ENCODE measurements at places on chromosomes 12 and 14.

DNA sequence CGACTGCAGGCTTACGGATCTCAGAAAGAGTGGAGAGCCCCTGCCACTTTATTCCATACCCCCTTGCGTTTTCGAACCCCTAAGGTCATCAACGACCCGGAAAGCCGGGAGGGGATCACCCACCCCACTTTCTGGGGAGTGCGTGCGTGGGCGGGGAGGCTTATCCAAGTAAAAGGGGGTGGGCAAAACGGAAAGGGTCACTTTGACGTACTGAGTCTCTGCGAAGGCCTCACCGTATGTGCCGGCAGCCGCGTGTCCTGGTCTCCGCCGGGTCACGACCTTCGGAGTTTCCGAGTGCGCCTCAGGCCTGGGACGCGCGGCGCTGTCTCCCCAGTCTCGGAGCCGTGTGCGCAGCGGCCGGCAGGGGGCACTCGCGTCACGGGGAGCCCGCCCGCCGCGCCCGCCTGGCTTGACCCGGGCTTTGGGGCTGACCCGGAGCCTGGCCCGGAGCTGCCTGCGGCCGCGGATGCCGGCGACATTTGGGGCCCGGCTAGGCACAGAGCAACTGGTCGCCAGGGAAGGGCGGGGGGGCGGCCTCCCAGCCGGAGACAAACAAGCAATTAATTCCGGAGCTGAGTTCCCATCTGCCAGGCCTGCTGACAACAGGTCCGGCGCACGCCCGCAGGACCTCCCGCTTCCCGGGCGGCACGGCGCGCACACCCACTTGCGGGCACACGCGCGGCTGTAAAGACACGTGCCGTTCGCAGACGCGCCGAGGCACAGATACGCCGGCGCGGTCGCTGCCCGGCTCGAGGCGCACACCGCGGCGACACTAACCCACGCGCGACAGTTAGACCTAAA is 890 bp upstream of the KIF26A start:
- no peak for DNase-seq

GRCh38 chr14:69353168-69353567 is 44.9 kb downstream of the ERH start:
- no peak for DNase-seq

DNA sequence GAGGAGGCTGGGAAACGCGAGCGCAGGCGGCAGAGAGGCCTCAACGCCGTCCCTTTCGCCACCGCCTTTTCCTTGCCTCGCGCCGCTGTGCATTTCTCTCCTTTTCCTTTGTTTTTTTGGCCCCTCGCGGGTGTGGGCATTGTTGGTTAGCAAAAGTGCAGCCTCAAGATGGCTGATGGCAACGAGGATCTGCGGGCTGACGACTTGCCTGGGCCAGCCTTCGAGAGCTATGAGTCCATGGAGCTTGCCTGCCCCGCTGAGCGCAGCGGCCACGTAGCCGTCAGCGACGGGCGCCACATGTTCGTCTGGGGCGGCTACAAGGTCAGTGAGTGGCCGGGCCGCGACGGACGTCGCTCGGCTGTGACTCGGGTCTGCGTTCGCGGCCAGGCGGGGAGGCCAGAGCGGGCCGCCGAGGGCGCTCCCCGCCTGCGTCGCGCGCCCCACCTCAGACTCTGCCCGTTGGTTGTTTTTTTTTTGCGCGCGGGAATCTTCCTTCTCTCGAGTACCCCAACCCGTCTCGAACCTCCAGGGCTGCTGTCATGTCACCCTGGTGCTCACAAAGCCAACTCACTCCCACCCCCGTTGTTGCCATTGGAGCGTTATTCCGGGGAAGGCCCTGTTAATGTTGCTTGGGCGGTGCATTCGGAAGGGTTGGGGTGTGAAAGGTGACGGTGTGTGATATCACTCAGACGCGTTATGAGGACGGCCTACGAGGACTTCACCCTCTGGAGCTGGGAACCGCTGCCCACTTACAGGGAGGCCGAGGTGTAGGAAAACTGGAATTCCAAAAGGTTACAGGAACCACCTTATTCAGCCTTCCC is 558 bp downstream of the KLHDC2 start:
- DNase-seq: no peak

GRCh38 chr14:91175291-91176201 is 61.7 kb downstream of the DGLUCY start:
- DNase-seq: no peak

DNA sequence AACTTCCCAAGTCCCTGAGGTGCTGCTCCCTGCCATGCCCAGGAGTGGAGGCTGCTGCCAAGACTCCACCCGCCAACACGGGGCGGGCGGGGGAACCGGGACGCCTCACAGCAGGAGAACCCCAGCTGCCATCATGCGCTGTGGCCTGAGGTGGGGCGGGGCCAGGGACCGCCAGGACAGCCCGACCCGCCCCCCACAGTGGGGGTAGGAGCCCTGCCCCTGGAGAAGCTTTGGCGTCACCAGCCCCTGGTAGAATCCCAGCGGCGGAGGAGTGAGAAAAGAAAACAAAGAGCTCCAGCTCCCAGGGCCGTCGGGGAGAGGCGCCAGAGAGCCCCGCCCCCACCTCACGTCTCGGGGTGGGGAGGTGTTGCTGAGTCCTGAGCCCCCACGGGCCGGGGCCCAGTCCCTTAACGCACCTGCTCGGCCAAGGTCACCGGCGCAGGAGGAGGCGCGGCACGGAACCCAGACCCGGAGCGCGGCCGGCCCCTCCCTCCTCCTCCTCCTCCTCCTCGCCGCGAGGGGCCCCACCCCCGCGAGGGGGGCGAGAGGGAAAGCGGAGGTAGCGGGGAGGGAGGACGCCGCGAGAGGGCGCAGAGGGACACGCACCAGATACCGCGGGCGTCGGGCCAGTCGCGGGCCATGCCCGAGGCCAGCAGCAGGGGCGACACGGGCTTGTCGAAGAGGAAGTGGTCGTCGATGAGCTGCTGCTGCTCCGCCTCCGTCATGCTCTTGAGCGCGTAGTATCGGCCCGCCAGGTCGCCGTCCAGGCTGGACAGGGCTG is 1.8 kb downstream of the CKB start:
- no peak for DNase-seq

DNA sequence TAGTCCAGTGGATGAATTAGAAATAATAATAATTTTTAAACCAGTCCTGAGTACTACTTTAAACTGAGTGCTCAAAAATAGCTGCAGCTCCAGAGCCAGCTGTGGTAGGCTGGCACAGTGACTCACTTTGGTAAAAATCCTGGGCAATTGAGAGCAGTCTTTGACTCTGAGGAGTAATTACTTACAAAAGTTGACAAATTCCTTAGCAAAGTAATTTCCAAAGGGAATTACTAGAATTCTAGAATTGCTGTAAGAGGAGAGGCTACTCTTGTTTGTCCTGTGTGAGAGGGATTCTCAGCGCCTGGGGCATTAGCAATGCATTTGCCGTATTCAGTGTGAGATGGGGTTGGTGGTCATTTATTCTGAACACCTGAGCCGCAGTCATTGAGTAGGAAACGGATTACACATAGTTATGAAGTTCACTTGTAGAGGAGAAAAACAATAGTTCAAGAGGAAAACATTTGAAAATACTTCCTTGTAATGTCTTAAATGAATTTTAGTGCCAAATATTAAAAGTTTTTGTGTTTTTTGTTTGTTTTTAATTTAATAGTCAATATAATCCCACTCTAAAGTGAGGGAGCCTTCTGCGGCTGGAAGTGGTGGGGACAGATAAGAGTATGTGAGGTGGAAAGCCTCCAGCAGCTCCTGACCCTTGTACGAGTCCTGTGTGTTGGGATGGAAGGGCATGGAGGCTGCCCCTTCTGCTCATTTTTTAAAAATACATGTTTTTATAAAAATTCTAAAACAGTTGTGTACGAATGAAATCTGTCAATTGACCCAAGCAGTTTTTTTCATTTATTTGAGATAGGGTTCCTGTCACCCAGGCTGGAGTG is 41.9 kb downstream of the EID3 start:
- no peak for DNase-seq

DNA sequence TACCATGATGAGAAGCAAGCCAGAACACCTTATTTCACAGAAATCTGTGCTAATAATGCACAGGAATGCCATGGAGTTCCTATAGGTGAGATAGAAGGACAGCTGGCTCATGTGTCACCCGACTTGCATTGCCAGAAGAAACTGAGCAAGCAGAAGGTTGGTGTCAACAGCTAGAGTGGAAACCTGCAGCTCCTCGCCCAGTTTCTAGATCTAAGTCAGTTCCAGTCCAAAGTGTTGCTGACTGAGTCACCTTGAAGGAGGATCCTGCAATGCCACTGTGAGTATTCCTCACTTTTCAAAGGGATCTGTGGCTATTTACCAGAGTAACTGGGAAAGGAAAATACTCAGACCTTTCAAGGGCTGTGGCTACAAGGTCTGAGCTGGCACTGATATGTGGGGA is 17.1 kb downstream of the CDKL1 start:
- no peak for DNase-seq

GRCh38 chr12:111405149-111405858 is 419 bp upstream of the SH2B3 start:
- DNase-seq: no peak

DNA sequence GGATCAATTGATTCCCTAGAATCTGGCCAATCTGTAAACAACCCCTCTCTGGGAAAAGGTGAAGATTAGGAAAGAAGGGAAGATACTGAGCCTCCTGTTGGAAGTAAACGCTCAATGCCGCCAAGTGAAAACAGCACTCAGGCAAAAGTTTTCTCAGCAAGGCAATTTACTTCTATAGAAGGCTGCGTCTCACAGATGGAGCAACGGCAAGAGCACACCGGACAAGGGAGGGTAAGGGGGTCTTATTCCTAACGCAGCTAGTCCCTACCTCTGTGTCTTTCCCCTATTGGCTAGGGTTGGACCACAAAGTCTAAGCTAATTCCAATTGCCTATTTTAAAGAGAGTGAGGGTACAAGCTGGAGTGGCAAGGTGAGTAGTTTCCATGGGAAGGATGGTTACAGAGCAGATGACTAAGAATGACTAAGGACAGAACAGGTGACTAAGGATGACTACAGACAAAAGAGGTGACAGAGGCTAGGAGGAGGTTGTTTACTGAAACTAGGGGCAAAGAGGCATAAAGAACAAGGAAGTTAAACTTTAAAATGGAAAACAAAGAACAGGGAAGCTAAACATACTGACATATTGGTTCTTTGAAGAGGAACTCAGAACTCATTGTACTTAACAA is 5.6 kb upstream of the TTC9 start:
- no peak for DNase-seq

DNA sequence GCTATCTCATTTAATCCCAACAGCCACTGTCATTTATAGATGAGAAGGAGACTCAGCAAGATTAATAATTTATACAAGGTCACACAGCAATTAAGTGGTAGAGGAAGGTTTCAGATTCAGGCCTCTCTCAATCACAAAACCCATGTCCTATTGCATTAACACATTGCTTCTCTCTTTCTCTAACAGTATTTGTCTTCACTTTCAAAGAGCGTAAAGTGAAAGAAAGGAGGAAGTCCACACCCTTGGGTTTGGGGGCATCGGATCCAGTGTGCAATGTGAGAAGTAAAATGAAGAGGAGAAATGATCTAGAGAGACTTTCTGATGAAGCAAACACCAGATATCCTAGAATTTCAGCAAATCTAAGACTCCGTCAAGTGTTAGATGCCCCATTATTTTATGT is 7.0 kb upstream of the VRK1 start:
- DNase-seq: no peak

- DNase-seq: no peak
Observed at GRCh38 chr12:124565656-124566160, 1.7 kb downstream of the NCOR2 start.

DNA sequence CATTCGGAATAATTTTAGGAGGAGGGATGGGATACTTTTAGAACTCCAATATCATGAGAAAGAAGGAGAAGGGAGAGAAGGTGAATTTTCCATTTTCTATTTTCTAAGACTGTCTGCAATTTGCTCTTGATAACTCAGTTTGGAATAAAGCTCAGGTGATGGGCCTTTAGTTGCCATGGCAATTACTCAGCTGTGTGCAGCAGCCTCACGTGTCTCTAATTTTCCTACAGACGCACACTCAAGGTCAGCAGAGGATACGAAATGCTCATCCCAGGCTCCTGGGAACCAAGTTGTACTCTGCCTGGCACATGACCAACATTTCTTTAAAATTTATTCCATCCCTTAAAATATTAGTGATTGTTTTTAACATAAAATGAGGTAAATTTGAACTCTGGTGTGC is 76.7 kb downstream of the TTC8 start:
- no peak for DNase-seq

GRCh38 chr14:50045039-50045711 is 71.2 kb downstream of the VCPKMT start:
- DNase-seq: no peak

DNA sequence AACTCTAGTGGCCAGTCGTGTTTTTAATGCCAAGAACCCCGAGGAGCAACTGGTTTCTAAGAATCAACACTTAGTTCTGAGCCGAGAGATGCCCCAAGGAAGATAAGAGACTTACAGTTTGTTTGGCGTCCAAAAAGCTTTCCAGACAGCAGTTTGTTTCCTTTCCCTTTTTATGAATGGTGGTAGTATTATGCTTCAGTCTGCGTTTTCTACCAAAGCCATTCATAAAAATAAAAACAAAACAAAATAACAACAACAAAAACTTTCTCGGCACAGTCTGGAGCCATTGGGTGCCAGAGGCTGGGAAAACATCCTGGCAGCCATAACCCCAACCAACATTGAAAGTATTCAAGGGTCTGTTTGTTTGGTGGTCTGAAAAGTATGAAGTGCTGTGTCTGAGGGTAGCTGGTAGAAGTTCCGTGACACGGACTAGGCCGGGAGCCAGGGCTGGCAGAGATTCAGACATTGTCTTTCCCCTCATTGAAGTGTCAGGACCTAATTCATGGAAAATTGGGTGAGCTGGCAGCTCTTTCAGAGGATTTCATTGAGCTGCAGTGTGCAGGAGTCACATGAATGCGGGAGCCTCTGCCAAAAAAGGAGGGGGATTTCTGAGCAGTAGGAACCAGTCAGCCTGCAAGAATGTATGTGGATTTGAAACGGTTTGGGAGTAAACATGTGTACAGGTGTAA is 124.2 kb downstream of the HMGA2 start:
- DNase-seq: peak; percentile 80

All from non-pigmented ciliary epithelial cell (primary cell).